Fibroblast of skin of left quadriceps (primary cell): ENCODE measurements at places on chromosomes 12 and 14.

GRCh38 chr12:2267703-2268470 is 215.1 kb downstream of the CACNA1C start:
- no peak for DNase-seq

DNA sequence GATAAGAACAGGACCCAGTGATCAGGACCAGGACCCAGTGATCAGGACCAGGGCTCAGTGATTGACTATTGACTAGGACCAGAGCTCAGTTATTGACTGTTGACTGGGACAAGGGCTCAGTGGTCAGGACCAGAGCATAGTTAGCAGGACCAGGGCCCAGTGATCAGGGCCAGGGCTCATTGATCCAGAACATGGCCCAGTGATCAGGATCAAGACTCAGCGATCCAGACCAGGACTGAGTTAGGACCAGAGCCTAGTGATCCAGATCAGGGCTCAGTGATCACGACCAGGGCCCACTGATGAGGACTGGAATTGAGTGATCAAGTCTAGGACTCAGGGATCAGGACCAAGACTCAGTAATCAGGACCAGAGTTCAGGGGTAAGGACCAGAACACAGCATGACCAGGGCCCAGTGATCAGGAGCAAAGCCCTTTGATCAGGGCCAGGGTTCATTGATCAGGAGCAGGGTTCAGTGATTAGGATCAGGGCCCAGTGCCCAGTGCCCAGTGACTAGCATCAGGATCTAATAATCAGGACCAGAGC is 176.0 kb downstream of the TMEM121 start:
- DNase-seq = no peak

- DNase-seq = no peak
These were observed 8.7 kb downstream of the KLRC4 start for GRCh38 chr12:10400829-10401228.

GRCh38 chr12:95671265-95671664 is 119.3 kb downstream of the NTN4 start:
- DNase-seq = no peak

GRCh38 chr12:95418142-95418541 is 55.8 kb upstream of the METAP2 start:
- no peak for DNase-seq
